ENCODE measurements at places on chromosomes 6 and 20.

DNA sequence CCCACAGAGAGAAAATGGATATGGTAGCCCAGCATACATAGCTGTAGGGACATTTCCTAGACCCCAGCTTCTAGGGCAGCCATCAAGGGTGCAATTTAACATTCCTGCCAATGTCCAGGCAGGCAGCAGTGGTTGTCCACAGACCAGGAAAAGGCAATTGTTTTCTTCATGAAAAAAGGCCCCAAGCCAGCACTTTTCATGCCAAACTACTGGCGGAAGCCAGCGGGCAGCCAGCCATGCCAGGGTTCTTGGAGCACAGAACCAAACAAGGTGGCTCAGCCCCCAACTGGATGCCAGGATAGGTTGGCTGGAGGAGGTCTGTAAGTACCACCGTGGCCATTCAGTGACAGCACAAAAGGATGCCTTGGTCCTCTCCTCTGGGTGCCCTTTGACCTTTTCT lies 94.6 kb downstream of the BANF2 start:
- no peak for DNase-seq

GRCh38 chr6:164344801-164345291 lies 930.3 kb downstream of the QKI start:
- DNase-seq = no peak

GRCh38 chr20:4130404-4131189 lies 115.2 kb upstream of the RNF24 start:
- peak; percentile 16 for DNase-seq

- DNase-seq = no peak
These were observed 53.8 kb downstream of the TRIM38 start for GRCh38 chr6:26016245-26016962.

Data from stimulated activated CD8-positive, alpha-beta memory T cell treated with anti-CD3 and anti-CD28 coated beads, Interleukin-7, amount 100 ng/mL, for 24 hours (primary cell).